ENCODE measurements at places on chromosomes 2 and 18.

DNA sequence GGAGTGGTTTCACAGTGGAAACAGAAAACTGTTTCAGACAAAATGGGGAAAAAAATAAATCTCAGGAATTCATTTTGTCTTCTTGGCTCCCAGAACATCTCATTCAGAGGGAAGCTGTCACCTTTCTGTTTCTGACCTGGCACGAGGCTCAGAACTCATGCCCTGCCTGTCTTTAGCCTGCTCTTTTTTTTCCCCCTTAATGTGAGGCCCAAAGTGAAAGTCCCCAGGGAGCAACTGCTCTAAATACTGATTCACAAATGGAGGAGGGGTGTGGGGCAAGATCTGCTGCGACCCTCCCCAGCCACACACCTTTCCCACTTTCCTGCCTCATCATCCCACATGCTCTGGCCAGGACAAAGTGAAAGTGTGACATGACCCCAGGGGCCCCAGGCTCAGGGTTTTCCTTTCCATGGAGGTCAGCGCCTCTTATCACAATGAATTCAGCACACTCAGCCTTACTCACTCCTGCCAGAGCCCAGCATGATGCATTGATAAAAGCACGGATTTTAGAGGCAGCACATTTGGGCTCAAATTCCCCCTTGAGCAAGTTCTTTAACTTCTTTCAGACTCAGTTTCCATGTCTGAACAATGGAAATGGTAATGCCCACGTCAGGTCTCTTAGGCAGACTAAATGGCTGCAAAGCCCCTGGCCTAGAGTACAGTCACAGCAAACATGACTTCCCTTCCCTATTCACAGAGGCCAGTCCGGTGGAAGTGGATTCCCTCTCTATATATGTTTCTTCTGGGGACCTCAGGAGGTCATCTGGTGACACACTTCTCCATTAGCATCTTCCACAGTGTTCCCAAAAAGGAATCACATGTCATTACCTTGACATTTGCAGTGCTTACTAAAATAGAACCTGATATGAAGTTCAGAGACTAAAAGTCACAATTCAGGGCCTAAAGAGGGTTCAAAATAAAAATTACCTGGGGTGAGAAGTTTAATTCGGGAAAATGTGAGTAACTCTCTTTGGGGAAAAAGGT lies 55.3 kb upstream of the TMEM163 start:
- DNase-seq = no peak

DNA sequence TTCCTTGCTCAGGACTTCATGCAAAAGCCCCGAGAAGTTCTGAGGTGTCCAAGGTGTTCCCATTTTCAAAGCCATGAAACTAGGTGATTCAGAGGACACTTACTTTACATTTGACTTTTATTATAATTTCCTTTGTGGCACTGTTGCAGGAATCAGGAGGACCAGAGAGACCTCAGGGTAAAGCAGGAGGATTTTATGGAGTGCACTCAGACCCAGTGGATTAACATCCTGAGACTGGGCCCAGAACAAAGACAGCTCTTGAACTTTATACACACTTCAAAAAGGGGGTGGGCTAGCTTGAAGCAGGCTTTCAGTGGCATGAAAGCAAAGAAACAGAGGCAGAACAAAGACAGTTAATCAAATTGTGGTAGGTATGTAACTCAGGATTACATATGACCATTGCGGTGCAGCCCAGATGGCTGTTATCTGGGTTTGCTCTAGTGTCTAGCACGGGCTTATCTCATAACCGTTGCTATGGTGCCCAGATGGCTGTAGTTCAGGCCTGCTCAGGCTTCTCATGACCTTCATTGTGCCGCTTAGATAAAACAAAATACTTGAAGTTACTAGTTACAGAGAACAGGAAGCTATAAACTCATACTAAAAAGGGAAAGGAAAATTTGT lies 39.4 kb downstream of the TMEM182 start:
- no peak for DNase-seq

GRCh38 chr2:176156301-176156806 lies 753 bp upstream of the HOXD3 start:
- no peak for DNase-seq

- no peak for DNase-seq
Measured at GRCh38 chr18:36493349-36494159, 196.0 kb downstream of the FHOD3 start.

GRCh38 chr18:50633992-50634391 lies 74.1 kb downstream of the MAPK4 start:
- peak; percentile 22 for DNase-seq

GRCh38 chr2:50591021-50591420 lies 440.9 kb downstream of the NRXN1 start:
- no peak for DNase-seq

GRCh38 chr18:23226930-23227725 lies 91.8 kb downstream of the CABLES1 start:
- no peak for DNase-seq

- no peak for DNase-seq
Measured at GRCh38 chr2:241011751-241012510, 13.5 kb downstream of the SNED1 start.

DNA sequence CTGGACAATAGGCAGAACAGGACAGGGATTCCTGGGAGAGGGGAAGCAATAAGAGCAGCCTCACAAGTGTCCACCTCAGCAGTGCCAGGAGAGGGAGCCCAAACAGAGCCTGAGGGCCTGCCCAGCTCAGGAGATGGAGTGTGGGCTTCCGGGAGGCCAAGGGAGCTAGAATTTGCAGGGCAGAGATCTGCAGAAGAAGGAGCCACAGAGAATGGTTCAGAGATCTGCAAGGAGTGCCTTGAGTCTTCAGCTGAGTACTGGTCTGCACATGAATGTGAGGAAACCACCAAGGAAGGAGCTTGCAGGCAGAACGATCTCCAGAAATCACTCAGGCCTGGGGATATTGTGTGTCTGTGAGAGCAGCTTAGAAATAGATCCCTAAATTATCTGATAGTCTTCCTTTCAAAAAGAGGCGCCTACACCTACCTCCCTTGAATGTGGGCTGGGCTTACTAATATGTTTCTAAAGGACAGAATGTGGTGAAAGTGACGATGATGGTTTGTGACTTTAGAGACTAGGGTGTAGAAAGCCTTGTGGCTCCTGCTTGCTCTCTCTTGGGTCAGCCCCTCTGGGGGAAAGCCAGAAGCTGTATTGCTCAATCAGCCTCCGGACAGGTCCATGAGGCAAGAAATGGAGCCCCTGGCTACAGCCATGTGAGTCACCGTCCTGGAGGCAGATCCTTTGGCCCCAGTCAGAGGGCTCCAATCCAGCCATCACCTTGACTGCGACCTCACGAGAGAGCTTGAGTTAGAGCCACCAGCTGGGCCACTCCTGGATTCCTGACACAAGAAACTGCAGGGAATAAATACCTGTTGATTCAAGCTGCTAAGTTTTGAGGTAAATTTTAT lies 7.6 kb upstream of the LPIN1 start:
- DNase-seq = peak; percentile 23

DNA sequence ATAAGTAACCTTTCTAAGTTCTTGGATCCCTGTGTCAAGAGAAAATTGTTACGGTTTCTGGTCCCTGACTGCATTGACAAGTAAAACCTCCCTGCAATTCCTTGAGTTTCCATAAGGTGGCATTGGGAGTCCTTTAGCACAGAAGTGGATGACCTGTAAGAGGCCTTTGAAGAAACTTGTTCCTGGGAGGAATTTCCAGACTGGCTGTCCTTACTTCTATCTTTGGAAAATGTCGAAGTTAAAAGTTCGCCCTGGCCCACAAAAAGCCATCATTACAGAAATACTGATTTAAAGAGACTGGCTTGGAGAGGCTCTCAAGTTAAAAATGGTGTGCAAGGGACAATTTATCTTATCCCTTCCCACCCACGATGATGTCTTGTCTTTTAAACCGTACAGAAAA lies 218.4 kb downstream of the CDH20 start:
- DNase-seq = peak; percentile 65
